ENCODE measurements at places on chromosomes 13 and 19.

DNA sequence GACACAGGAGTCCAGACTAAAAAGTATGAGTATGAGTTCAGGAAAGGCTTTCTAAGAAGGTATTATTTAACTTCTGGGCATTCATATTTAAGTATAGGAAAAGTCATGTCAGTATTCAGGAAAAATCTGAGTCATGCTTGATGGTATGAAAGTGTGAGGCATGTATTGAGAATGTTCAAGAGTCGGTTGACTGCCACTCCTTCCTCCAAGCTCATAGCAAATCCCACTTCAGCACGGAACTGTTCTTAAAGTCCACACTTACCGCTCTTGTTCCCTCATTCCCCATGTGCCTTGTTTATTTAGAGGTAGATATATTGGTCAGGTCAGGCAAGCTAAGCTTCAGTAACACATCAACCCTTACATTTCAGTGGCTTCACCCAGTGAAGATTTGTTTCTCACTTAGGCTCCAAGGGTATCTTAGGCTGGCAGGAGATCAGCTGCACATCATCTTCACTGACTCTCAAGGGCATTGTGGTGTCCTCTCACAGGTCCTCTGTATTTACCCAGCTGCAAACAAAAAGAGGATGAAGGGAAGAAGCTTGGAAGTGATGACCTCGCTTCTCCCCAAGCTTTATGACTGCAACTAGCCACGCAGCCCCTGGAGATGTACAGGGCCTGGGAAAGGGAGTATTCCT, 1189.2 kb downstream of the EFNB2 start:
- no peak for DNase-seq

DNA sequence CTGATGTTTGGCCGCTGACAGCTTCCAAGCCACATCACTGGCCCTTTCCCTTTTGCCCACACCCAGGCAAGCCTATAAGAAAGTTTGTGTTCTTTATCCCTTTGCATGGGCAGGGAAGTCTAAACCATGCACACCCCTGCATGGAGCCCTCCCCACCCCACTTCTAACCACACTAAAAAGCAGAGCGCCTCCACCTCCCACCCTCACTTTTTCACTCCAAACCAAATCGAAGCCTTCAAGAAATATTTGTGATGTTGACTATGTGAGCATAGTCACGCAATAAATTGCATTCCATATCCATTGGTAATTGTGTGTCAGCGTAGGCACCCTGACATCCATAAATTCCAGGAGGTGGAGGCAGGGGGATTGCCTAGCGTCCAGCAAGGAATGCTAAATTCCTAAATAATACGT, 104.4 kb upstream of the LSM14A start:
- no peak for DNase-seq

GRCh38 chr19:6531956-6532243, 1.1 kb downstream of the TNFSF9 start:
- DNase-seq = no peak

GRCh38 chr19:1663852-1664251, 11.4 kb upstream of the TCF3 start:
- DNase-seq = no peak

DNA sequence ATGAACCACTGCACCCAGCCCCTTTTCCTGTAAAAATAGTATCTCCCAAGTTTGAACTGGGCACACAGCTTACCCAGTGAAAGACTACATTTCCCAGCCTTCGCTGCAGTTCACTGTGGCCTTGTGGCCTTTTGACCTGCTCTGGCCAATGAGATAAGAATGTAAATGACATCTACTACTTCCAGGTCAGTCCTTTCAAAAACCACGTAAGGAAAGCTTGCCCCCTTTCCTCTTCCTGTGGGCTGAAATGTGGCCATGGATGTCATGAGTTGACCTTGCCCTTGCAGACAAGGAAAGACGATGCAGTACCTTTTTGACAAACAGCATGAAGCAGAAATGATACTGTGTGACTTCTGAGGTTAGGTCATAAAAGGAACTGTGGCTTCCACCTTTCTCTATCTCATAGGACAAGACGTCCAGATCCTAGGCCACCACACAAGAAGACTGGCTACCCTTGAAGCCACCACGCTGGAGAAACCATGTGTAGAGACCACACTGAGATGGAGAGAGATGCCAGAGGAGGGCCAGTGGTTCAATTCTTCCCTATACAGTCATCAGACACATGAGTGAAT, 19.9 kb downstream of the ACER1 start:
- no peak for DNase-seq
